ENCODE measurements at places on chromosomes 4 and X.

DNA sequence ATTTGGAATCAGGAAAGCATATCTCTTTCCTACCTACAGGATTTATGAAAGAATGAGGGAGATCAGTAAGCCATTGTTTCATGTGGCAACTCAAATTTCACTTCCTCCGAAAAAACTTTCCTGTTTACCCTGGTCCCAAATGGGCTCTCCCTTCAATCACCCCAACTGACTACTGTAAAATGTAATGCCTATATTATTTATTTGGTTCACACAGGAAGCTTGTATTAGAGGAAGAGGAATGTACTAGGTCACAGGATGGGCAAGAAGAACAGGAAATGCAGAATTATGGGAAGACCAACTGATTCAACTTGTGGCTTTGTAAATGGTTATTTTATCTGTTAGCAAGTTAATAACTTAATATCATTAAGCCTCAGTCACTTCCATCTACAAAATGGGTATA lies 23.1 kb downstream of the COL4A6 start:
- no peak for DNase-seq

DNA sequence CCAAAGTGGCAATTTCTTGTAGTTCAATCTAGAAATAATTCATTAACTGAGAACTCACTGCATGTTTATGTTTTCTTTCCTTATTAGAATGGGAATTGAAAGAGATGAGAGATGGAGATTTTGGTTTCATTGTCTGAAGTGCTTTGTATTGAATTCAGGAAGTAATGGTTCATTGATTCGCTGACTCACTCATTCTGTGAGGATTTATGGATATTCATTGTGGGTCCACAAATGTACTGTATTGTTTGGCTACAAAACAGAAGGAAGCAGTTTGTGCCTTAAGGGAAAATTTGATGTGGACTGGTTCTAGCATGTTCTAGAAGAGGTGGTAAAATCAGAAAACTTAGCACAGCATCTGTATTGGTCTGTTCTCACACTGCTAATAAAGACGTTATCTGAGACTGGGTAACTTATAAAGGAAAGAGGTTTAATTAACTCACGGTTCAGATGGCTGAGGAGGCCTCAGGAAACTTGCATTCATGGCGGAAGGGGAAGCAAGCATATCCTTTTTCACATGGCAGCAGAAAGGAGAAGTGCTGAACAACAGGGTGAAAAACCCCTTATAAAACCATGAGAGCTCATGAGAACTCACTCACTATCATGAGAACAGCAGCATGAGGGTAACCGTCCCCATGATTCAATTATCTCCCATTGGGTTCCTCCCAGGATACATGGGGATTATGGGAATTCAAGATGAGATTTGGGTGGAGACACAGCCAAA lies 132.3 kb upstream of the VCX3A start:
- no peak for DNase-seq

GRCh38 chr4:108709234-108709633 lies 53.6 kb downstream of the ETNPPL start:
- DNase-seq: no peak

DNA sequence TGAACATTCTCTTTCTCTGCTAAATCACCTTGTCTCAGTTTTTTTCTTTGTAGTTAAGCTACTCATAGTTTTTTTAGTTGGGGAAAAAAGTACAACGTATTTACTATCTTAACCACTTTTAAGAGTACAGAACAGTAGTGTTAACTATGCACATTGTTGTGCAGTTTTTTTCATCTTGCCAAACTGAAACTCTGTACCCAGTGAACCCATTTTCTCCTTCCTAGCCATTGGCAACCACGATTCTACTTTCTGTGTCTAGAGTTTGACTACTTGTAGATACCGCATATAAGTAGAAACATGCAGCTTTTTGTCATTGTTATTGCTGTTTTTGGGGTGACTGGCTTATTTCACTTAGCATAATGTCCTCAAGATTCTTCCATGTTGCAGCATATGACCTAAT lies 10.0 kb downstream of the N4BP2 start:
- no peak for DNase-seq

DNA sequence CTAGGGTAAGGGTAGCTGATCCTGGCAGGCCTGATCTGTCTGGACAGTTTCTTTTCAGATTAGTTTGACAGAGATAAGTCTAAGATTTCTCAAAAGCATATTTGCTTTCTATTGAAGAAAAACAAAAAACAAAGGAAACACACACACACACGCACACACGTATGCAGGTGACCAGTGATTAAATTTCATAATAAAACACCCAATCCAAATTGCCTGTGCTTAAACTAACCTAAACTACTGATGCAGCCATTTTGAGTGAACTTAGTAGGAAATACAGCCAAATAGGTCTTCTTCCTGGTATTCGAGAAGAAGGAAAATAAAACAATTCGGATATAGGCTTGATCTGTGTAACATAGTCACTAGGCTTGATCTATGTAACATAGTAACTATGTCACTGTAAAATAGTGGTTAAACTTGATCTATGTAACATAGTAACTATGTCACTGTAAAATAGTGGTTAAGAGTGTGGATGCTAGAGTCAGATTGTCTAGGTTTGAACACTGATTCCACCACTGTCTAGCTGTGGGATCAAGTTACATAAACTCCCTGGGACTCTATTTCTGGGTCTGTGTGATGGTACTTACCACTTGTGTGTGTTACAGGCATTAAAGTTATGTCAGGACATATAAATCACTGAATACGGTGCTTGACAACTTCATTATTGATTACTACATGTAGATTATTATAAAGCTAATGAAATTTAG lies 9.8 kb upstream of the CCNG2 start:
- no peak for DNase-seq

- no peak for DNase-seq
These were observed 55.8 kb downstream of the CLCN5 start for GRCh38 chrX:49978176-49978575.

DNA sequence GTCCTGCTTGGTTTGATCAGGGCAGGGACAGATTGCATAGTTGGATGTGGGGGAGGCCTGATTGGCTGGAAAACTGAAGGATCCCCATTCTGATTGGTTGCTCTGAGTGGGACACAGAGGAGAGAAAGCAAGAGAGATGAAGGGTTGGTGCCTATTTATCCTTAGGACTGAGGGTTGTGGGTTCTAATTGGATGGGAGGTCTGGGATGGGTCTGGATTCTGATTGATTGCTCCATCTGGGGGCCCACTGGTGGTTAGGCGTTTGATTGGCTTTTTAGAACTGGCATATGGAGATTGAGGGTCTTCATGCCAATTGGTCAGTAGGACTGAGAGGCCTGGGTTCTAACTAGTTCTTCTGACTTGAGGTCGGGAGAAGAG lies 644 bp upstream of the EBP start:
- no peak for DNase-seq

DNA sequence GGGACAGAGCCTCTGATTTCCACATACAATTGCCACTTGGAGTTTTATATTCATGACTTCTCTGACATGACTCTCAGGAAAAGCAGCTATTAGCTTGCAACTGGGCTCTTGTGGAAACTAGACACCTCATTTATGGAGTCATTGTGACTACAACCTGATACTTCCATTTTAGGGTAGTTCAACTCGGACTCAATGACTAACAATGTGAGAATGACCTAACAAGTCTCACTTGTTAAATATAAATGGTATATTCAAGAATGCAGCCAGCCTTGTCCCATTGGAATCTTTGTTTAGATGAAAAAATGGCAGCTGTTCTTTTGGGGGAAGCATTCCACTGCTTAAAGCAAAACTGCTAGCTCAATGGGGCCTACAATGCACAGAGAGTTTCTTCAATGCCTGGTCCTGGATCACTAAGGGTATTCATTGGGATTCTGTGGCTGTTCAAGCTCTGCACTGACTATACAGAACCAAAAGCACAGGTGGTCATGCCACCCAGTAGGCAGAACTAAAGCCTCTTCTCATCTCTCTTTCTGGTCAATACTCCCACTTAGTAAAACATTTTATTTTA lies 36.5 kb upstream of the GLRA3 start:
- no peak for DNase-seq

DNA sequence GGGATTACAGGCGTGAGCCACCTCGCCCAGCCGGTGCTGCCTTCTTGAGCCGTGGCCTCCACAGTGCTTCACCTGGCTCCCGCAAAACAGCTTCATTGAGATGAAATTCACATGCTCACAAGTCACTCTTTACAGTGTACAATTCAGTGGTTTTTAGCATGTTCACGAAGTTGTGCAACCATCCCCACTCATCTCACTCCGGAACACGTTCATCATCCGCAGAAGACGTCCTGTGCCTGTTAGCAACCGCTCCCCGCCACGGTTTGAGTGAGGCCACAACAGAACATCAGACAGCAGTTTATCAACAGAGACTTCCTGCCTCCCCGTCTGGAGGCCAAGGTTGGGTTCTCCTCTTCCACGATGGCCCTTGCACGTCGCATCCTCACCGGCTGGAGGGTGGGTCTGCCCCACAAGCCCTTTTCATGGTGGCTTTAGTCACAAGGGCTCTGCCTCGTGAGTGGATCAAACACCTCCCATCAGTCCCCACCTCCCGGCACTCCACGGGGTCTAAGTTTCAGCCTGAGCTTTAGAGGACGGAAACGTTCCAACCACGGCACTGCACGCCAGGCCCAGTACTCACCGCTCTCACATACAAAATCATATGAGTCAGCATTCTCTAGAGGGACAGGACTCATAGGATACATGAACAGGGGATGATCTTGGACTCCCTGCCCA lies 29.6 kb upstream of the SPON2 start:
- no peak for DNase-seq

DNA sequence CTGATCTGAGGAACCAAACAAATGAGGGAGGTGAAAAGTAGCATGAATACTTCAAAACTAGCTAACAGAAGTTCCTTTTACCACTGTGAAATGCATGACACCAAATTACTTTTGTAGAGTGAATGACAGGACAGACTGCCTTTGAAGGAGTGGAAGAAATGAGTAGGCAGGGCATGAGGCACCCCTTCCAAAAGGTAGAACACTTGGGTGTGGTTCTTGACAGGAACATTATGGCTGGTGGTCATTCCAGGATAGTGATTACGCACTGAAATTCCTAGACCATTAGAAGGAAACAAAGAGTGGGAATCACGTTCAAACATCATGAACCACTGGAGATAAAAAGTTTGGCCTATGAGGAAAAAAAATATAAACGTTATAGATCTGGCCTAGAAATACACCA lies 4.9 kb downstream of the HUWE1 start:
- DNase-seq: no peak

DNA sequence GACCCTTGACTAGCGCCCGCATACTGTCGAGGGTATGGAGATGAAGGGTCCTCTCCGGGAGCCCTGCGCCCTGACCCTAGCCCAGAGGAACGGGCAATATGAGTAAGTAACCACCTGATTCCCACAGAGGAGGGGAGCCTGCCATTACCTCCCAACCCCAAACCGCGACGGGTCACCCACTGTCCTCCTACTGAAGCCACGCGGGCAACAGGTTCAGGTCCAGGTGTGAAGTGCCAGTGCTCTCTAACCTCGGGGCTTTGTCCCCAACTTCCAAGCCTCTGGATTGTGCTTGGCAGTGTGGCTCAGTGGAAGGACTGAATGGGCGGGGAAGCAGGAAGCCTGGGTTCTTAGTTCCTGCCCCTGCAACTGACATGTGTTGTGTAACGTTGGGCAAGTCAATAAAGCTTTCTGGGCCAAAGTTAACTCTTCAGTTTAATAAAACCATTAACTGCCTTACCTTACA lies 694 bp downstream of the OCRL start:
- DNase-seq: no peak

GRCh38 chr4:141501931-141502330 lies 134.5 kb upstream of the IL15 start:
- no peak for DNase-seq

GRCh38 chrX:48890296-48890925 lies 7.2 kb downstream of the TIMM17B start:
- DNase-seq: peak; percentile 2

DNA sequence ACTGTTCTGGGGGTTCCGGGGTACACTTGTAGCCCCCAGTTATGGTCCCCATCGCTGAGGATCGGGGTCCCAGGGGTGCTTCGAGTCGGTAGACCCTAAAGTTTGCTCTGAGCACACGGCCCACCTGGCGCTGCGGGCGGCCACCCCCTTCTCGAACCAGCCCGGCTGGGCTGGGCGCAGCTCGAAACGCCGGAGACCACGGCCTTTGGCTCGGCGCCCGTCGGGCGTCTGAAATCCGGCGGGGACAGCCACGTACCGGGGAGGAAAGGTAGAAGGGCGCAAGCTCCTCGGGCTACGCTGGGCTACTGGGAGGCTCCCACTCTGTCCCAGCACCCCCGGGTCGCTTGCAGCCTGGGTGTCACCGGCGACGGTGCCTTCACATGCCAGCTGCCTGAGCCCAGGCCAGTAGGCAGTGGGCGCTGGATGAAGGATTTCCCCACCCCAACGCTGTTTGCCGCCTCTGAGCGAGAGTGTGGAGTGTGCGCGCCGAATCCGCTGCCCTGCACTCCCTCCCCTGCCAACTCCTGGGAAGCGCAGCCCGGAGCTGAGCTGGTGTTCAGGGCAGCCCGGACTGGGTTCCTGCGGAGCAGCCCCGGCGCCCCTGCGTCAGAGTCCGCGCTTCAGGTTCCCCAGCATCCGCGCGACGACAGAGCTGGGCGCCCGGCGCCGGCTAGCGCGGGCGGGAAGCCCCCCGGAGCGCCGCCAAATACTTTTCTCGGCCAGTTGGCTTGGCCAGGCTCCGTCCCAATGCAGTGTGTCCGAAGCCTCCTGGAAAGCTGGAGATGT lies 637 bp downstream of the MAMLD1 start:
- DNase-seq: no peak

DNA sequence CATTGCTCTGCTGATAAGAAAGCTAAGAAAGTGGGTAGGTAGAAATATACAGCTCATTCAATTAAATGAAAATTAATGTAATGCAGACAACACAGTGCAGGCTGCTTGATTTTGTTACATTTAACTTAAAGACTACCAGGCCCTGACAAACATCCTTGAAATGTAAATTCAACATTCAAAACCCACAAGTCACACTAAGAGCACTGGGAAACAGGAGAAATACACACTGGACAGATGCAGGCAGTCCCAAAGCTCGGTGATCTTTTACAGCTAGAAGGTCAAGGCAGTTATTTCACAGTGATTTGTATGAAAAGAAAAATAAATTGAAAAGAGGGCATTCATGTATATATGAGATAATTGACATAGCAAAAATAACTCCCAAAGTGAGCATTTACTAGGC lies 94.3 kb upstream of the PLAC1 start:
- DNase-seq: no peak

DNA sequence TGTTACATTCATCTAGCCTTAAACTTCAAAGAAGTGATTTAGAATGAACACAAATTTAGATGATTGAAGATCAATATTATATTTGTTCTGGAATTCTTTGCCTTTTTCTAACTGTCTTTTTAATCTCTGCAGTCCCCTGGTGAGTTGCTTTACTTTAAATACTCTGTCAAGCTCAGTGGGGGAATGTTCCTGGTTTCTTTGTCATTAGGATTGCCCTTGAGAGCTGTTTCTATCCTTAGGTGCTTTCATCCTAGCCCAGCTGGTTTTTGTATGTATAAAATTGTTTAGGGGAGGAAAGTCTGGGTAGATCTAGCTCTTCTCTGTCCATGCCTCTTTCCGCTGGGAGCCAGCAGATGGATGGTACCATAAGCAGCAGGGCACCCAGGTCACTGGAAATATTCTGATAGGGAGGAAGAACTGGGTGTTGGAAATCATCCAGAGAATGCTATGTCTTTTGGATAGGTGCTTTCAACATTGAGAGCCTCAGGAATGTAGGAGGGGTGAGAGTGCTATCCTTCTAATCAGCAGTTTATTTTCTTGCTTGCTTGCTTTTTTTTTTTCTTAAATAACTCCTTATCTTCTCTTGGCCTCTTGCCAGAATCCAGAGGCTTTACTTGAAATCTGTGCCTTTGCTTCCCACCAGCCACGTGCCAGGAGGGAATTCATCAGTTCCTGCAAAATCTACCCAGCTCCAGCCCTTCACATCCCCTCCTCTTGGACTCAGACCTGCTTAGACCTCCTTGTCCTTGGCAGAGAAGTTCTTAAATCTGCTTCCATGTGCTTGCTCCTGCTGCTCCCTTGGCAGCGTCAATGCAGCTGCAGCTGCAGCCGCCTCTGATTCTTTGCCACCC lies 215.3 kb upstream of the ANXA3 start:
- DNase-seq: no peak
